Fibroblast of skin of back (primary cell): ENCODE measurements at places on chromosomes 2 and 18.
A peak's percentile ranks its signal among the peaks of the same experiment; 100 is the strongest.

GRCh38 chr2:9258501-9258900 is 51.9 kb downstream of the ASAP2 start:
- no peak for DNase-seq

- no peak for DNase-seq
These were observed 1130.7 kb upstream of the FAM98A start for GRCh38 chr2:34729845-34730244.

DNA sequence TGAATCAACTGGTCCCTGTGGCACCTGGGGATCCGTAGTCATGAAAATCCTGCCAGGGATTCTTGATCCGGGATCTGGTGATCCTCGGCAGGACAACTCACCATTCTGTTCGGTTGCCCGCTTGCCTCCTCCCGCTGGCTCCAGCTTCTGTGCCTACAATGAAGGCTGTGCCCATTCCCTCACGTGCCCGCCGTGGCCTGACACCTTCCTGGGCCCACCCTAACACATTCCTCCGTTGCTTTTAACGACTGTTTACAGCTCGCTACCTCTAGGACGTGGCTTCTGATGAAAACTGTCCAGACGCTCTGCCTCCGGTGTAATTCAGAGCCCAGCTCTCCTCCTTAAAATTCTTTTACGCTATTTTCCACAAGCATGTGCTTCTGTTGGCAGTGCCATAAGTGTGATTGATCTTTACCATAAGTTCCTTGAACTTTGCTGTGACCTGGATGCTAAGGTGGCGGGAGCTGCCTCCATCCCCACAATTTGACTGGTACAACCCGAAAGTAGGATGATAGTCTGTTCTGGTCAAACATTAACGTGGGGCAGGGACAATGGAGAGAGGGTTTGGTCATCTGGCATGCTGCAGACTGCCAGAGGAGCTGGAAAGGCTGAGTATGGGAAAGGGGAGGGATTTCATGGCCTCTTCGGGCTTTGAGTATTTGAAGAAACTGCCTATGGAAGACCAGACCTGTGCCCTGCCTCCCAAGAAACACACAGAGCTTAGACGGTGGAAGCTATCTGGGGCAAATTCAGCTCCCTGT is 206.8 kb upstream of the TNP1 start:
- no peak for DNase-seq

DNA sequence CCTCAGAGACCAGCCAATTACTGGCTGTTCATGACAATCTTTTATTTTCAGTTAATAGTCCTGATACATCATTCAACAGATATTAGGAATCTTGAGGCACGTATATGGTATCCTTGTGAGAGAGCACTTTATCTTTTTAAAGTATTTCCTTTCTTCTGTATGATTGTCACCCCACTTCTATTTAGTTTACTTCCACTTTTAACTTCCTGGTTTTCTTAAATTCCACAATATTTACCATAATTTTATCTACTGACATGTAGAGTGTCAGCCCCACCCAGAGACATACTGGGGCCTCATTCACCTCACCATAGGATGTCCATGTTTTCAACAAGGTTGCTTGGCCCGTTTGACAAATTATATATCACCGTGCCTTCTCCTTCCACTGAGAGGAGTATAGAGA is 182.9 kb upstream of the ID2 start:
- DNase-seq = no peak

GRCh38 chr2:173221132-173221695 is 133.5 kb upstream of the CDCA7 start:
- no peak for DNase-seq

DNA sequence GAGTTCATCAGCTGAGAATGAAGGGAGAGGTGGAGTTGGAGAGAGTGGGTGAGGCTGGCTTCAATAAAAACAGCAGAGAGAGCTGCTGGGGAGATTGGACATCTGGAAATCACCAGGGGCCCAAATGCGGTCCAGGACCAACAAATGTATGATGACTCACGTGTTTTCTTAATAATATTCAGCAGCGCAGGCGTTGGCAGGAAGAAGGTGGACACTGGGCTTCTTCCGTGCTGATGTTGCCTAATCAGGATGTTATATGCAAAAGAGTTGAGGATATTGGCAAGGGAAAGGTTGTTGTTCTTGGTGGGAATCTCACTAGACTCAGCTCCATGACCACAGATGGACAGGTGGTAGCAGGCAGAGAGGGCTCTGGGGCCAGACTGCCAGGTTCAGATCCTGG is 12.8 kb upstream of the PLA2R1 start:
- DNase-seq = peak; percentile 92

DNA sequence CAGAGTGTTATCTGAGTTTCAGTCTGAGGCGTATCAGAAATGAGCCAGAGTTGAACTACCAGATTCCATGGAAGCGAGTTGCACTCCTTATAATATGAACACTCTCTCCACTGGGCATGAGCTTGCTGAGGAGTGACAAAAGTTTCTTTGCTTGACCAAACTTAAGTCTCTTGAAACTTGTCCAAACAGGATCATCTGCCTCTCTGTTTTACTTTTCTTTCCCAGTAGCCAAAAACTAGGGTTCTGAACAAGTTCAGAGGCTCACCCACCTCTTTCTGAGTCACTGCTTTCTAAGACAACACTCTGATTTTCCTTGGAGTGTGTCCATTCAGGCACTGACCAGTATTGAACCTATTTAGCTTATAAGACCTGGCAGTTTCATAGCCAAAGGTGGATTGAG is 233.2 kb upstream of the TCF4 start:
- peak; percentile 85 for DNase-seq

DNA sequence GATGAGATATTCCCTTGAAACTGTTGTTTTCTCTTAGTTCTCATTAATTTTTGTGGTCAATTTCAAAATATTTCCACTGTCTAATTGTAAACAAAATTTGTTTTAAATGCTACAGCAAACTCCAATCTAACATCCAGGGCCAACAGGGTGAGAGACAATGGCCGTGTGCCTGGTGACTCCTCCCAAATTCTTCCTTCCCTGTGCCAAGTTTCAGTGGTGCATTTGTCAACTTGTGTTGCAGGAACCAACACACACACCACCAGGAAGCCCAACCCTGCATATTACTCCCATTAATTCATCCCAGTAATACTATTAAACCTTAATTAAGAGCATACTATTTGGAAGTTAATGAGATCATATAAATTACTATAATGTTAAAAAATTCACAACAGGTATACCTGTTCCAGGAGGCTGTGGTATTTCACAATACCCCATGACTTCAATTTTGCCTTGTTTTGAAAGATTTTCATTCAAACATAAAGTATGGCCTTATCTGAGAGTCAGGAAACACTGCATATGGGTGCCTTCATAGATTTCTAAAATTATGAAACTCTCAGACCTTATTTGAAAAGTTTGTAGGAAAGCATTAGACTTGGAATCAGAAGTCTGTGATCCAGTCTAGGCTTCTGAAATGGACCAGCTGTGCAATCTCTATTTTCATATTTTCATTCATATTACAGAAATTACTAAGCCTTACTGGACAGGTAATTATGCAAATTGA is 1.1 kb downstream of the SERPINB2 start:
- no peak for DNase-seq

DNA sequence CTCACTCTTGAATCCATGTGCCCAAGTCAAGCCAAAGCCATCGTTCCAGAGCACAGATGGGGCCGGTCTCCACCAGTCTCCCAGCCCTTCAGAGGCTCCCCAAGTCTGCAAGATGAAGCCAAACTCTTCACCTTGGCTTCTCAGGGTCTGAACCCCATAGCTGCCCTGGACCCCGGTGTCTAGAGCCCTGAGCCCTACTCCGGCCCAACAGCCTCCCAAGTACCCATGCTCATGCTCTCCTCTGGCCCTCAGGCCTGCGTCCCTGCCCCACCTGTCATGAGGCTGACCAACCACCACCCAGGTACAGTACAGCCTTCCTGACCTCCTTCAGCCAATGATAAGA is 46.0 kb downstream of the ZNF516 start:
- DNase-seq = no peak

GRCh38 chr2:38156436-38156835 is 80.5 kb upstream of the CYP1B1 start:
- DNase-seq = no peak
